ENCODE measurements at places on chromosomes 6 and 20.

DNA sequence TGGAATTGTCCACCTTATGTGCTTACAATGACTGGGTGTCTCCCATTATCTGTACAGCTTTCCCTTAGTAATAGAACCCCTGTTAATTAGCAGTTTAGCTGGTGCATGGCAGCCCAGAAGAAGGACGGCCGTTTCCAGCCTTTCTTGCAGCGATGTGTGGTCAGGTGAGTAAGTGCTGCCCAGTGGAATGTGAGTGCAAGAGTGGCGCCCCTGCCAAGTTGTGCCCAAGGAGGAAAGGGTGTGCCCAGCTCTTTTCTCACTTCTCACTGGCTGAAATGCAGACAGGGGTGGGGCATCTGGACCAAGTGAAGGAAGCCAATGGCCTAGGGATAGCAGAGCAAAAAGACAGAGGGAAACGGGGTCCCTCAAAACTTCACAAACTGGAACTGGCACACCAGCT, 296.8 kb downstream of the PREX1 start:
- no peak for DNase-seq

- no peak for DNase-seq
Observed at GRCh38 chr20:2806351-2806701, 5.9 kb upstream of the CPXM1 start.

- no peak for DNase-seq
Observed at GRCh38 chr6:34238585-34239499, 2.2 kb downstream of the HMGA1 start.

DNA sequence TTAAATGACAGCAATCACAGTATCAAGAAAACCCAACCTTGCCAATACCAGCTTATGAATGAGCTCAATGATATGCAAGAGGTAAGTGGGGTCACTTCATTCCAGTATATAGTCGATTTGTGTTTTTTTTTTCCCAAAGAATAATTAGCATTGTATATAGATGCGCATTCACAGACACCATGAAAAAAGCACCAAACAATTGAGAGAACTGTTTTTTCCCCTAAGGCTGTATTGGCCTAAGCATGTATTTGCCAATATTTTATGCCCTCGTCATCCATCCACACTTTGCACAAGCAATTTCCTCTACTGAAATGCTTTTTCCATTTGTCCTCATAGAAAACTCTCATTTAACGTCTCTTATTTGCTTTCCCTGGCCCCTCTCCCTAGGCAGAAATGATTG, 213.7 kb downstream of the SAMD5 start:
- DNase-seq: no peak

GRCh38 chr6:136763716-136764516, 28.4 kb downstream of the MAP3K5 start:
- no peak for DNase-seq

Measured in BE2C (cell line).